Endothelial cell of umbilical vein (primary cell): ENCODE measurements at places on chromosomes 12 and 14. TPM values are rescaled to one million over a fixed set of nuclear protein-coding genes. Genes with fewer than 3 reads are reported as not detected.
A peak's percentile ranks its signal among the peaks of the same experiment; 100 is the strongest.

DNA sequence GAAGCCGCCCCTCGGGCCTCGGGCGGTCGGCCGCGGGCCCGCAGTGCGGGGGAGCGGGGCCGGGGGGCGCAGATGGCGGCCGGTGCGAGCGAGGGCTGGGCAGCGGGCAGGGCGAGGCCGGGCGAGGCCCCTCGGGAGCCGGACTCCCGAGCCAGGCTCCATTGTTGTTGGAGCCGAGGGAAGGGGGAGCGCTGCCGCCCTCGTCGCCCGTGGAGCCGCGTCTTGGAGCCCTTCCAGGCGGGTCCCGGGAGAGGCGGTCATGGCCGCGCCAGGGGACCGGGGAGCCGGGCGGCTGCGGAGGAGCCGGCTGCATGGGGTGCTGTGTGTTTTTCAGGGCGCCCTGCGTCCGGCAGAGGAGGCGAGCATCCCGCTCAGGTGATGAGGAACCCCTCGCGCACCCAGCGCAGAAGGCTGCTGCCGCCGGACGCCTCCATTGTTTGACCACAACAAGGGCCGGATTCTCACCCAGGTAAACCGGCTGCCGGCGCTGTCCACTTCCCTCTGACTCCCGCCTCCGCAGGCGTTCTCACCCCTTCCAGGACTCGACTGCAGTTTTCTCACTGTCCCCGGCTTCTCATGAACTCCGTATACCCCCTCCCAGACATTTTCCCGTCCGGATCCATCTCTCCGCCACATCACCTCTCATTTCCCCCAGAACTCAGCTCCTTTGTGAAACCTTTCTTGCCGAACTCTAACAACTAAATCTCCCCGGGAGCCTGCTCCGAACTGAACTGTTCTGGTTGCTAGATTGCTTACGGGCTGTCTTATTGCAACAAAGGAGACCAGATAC, 732 bp downstream of the ZNF664 start:
- peak; percentile 44 for DNase-seq

- no peak for DNase-seq
Measured at GRCh38 chr12:14272956-14273912, 92.2 kb upstream of the ATF7IP start.

Gene KERA
- polyA plus RNA-seq, result not detected in 2 replicates

DNA sequence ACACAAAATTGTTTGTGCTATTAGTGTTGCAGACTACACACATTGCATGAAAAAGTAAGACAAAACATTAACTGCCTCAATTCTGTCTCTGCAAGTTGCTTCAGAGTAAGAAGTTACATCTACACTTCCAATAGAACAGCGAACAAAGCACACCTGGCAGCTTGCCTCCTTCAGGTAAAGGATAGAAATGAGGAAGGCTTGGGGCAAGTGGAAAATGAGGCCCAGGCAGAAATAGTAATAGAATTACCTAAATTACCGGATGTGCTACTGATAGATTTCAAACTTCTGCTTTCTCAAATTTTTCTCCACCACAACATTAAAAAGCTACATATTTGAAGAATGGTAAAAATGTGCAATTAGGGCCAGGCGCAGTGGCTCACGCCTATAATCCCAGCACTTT, 37.7 kb downstream of the CCDC175 start:
- no peak for DNase-seq

GRCh38 chr12:50050410-50051098, 6.8 kb upstream of the ASIC1 start:
- no peak for DNase-seq

DNA sequence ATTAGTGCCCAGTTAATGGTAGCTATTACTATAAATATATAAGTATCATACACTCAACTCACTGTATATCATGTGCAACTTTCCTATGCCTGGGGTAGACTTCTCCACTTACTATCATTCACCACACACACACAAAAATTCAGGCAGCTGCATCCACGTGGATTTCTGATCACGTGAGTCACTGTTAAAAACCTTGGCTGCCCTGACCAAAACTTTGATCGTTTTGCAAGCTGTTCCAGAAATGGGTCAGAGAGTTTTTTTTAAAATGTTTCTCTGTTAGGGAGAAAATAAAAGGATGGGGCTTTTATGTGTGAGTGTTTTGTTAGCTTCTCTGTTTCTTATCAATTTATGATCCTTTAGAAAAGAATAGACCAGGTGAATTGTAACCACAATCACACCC, 198.2 kb upstream of the CNOT2 start:
- no peak for DNase-seq

DNA sequence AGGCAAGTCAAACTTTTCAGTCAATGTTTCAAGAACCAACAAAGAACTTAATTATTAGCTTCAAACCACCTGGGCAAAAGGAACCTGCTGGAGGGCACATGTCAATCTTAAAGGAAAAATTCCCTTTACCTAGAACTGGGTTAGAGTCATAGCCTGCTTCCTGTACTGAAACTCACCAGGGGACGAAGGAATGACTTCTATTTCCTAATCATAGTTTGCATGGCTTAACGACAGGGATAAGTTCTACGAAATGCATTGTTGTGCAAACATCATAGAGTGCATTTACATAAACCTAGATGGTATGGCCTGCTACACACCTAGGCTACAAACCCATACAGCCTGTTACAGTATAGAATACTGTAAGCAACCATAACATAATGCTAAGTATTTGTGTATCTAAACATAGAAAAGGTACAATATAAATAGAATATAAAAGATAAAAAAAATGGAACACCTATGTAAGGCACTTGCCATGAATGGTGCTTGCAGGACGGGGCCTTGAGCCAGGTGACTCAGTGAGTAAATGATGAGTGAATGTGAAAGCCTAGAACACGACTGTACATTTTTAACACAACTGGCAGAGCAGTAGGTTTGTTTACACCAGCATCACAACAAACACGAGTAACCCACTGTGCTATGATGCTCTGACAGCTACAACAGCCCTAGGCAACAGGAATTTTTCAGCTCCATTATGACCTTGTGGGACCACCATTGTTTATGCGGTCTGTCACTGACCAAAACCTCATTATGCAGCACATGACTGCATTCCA, 234.9 kb upstream of the CAND1 start:
- no peak for DNase-seq

GRCh38 chr12:119829439-119829838, 47.7 kb downstream of the CIT start:
- no peak for DNase-seq

Gene GATC
- 11.8 and 13.0 TPM in 2 replicates for polyA plus RNA-seq

- DNase-seq, result no peak
Measured at GRCh38 chr14:94535506-94535905, 25.7 kb upstream of the SERPINA4 start.

Gene TOMM20L
- polyA plus RNA-seq, result not detected in 2 replicates

Gene SERPINA5
- 0.08 and 0.12 TPM in 2 replicates for polyA plus RNA-seq

Gene CCDC177
- not detected in 2 replicates for polyA plus RNA-seq

DNA sequence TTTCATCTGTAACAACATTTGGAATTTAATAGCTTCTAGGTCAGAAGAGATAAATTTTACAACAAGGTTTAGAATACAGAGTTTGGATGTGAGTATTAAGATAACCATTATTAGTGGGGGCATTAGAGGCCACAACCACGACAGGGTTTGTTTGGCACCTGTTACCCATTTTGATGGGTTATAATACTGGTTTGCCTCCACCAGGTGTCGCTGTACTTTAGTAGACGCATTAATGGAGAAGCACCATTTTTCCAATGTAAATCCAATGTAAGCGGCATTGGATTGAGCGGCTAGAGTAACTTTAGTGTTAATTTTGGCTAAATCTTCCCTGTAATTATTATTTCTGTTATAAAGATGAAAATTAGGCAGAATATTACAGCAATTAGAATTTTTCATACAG, 136.2 kb downstream of the SLCO1B3 start:
- DNase-seq, result peak; percentile 22

DNA sequence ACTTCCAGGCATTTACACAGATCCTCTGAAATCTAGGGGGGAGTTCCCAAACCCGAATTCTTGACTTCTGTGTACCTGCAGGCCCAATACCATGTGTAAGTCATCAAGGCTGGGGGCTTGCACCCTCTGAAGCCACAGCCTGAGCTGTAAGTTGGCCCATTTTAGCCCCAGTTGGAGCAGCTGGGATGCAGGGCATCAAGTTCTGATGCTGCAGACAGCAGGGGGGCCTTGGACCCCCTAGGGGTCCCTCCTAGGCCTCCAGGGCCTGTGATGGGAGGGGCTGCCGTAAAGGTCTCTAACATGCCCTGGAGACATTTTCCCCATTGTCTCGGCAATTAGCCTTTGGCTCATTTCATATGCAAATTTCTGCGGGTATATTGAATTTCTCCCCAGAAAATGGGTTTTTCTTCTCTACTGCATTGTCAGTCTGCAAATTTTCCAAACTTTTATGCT, 59.5 kb downstream of the LRIG3 start:
- no peak for DNase-seq

- DNase-seq, result peak; percentile 95
Measured at GRCh38 chr12:58557171-58557570, 363.1 kb downstream of the LRIG3 start.

DNA sequence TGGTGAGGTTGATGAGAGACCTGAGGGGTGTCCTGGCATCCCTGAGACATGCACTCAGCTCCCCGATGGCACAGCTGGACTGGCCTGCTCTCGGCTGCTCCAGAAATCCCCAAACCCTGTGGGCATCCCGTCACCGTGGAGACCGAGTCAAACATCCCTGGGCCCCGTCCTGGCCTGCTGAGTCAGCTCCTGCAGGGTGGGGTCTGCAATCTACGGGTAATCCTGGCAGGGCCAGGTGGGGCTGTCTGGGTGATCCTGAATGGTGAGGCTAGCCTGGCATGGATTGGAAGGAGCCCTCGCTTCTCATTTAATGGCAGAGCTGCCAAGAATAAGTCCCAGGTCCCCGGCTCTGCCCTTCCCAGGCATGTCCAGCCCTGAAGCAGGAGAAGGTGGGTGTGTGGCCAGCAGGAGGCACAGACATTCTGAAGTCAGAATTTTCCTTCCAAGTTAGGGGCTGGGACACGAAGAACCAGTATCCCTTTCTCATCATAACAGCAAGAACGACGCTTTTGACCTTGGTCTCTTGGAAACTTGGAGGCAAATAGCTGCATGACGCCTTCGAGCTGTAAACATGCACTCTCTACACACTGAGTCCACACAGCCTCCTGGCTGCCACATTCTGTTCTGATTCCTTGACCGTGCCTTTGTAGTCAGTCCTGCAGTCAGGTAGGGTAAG, 17.7 kb upstream of the SERPINA4 start:
- DNase-seq, result no peak

DNA sequence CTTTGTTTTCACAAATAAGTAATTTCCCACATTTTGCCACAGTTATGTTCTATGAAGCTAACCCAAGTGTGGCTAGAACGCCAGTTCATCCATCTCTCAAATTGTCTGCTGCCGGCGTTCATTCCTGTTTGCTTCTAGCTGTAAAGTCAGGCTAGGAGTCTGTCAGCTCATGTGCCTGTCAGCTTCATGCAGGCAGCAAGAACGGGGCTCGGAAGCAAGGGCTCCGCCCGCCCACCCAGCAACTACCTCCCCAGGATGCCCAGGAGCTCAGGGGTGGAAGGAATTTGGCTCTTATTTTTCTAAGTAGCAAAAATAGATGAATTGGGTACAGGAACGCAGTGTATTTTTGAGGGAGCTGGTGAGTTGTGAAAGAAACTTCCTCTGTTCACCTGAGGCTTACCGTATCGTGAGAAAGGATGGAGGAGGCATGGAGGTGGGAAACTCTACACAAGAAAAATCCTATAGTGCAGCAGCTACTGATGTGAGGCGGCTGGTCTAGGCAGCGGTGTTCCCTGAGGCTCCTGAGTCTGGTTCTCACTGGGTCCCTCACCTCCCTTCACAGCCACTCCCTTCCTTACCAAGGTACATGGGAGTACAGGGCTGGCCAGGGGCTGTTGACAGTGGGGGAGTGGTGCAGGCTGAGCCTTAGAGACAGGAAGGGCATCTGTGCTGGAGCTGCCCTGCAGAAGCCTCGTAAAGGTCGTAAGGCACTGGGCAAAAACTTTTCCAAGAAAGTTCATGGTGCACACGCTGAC, 54.5 kb upstream of the AMN start:
- DNase-seq, result no peak

DNA sequence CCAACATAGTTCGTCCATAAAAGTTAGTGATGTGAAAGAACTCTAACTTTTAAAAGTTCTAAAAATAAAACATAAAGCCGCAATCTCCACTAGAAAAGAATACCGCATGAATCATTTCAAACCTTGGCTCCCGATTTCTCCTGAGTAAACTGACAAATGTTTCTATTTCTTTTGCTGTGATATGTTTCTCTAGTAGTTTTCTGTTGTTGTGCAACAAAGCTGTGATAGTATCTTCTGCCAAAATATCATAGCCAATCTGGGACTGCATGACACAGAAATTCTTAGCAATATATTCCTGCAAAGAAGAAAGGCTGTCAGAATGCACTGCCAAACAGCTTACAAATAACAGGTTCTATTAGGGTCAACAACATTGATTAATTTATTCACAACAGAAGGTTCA, 174.0 kb downstream of the ITPR2 start:
- no peak for DNase-seq

Gene ACOT6
- not detected in 2 replicates for polyA plus RNA-seq

- DNase-seq, result no peak
Measured at GRCh38 chr12:46233423-46233822, 35.4 kb downstream of the SLC38A1 start.

DNA sequence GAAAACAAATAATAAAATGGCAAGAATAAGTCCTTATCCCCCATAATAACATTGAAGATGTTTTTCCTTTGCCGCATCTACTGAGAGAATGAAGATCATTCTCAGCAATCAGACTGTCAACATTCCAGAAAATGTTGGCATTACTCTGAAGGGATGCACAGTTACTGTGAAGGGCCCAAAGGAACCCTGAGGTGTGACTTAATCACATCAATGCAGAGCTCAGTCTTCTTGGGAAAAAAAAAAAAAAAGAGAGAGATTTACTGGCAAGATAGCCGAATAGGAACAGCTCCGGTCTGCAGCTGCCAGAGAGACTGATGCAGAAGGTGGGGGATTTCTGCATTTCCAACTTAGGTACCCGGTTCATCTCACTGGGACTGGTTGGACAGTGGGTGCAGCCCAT, 41.3 kb upstream of the OR6J1 start:
- no peak for DNase-seq

DNA sequence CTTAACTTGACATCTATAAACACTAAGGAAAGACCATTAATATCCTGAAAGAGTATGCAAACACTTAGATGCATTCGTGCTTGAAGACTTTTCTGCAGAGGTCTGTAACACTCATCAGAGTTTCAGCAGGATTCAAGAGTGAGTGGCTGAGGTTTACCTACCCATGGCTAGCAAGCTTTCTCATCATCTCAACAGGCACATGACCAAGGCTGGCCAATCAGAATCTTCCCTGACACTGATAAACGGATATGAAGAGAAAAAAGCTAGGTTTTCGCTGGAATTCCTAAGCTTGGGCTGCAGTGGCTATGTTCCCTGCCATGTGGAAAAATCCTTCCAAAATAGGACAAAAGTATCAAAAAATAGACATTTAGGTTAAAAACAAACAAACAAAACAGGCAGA, 162.1 kb upstream of the USP15 start:
- DNase-seq, result no peak
